ENCODE measurements at places on chromosomes 7 and 10. TPM values are rescaled to one million over a fixed set of nuclear protein-coding genes. Genes with fewer than 3 reads are reported as not detected.
A peak's percentile ranks its signal among the peaks of the same experiment; 100 is the strongest.

DNA sequence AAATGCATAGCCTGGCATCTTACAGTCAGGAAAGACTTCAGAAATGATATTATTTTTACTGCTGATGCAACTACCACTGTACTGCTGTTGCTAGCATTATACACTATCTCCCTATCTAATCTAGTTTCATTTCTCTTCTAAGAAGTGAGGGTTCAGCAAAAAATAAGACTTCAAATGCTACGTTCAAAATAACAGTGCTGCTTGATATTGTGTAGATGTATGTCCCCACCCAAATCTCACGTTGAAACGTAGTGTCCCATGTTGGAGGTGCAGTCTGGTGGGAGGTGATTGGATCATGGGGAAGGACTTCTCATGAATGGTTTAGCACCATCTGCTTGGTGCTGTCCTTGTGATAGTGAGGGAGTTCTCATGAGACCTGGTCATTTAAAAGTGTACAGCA lies 129.4 kb downstream of the ANK3 start:
- no peak for DNase-seq

DNA sequence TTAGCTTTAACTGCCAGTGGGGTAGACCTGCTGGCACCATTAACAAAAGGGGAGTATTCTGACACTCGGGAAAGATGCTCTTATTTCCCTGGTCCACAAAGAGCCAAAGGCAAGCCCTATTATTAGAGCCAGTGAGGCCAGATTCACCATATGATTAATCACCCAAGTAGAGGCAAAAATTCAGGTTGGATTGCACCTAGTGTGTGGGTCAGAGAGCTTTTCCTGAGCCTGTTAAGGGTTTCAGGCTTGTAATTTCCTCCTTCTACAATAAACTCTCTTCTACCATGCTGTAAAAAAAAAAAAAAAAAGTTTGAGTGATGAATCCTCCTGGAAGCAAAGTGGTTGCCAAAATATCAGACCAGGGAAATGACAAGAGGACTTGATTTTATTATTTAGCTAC lies 163.5 kb downstream of the MBL2 start:
- no peak for DNase-seq

DNA sequence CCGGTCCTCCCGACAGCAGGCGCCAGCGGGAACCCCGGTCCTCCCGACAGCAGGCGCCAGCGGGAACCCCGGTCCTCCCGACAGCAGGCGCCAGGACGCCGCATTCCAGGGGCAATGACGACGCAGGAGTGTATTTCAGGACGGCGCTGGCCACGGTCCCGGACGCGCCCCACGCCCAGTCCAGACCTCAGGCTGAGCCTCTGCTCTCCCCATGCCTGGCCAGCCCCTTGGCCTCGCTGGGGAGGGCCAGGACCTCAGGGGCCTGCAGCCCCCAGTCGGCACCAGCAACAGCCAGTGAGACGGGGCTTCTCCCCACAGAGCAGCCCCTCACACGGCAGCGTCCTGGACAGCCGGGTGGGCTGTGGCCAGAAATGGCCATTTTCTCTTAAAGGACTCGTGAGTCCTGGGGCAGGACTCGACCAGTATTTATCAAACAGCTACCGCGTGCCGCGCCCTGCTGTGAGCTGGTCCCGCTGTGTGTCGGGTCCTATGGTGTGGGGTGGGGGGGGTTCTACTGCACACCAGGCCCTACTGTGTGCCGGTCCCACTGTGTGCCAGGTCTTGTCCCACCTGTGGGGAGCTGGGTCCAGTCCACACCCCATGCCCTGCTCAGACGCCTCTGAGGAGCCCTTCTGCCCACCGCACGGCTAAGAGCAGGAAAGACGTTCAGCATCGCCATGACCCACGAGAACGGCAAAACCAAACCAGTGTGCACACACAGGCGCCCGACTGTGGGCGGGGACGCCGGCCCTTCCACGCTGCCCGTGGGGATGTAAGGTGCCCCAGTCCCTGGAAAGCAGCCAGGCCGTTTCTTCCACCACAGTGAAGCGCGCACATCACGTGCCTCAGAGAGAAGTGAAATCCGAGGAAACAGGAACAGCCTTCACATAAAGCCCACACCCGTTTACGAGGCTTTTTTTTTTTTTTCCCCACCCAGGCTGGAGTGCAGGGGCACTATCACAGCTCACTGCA lies 33.3 kb downstream of the GET4 start:
- DNase-seq, result no peak

DNA sequence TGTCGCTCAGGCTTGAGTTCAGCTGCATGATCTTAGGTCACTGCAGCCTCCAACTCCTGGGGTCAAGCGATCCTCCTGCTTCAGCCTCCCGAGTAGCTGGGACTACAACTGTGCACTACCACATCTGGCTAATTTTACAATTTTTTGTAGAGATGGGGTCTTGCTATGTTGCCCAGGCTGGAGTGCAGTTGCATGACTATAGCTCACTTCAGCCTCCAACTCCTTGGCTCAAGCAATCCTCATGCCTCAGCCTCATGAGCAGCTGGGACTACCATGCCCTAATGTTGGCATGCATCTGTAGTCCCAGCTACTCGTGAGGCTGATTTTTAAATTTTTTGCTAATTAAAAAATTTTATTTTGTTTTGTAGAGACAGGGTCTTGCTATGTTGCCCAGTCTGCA lies 101.9 kb upstream of the NPTX2 start:
- no peak for DNase-seq

DNA sequence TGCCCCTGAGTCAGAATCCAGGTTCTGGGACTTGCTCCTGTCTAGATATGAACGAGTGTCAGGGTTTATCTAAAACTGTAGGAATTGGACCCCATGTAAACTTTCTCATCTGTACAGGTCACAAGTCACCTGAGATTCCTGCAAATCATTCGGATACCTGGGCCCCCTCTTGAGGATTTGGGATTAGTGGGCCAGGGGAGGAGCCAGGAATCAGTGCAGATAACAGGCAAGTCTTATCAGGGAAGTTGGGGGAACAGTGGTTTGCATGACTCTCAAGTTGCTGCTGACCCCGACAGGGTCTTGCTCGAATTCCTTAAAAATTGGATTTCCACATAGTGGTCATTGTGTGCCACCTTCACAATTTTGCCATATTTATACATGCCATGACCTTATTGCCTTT lies 188.4 kb upstream of the LYZL1 start:
- DNase-seq, result no peak

GRCh38 chr10:62903828-62904227 lies 87.7 kb upstream of the EGR2 start:
- DNase-seq, result no peak

DNA sequence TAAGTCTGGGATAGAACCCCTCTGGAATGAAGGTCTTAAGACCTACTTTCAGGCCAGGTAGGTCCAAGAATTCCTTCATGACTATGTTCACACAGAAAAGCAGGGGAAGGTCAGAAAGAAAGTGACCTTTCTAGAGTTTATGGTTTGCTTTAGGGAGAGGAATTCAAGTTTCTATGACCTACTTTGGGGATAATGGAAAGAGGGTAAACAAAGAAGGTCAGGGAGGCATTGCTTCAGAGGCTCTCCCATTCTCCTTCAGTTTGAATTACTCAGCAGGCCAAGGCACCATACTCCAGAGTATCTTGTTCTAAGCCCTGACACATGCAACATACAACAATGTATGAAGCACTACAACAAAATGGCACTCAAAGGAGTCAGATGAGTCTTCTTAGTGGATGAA lies 11.5 kb upstream of the MACC1 start:
- DNase-seq, result no peak

DNA sequence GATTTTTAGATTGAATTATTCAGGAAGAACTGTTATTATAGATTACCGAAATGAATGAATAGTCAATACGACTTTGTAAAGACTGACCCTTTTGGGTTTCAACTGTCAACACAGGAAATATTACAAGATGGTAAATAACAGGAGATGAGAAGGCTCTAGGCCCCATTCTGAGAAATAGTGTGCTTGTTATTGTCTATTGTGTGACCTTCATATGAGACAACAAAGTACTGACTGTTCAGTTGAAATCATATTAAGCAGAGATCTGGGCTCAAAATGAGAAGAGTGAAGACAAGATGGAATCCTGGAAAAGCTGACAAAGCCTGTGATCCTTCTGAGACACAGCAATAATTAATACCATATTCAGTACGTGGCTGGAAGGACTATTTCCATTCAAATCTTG lies 503.8 kb downstream of the INHBA start:
- DNase-seq, result no peak

DNA sequence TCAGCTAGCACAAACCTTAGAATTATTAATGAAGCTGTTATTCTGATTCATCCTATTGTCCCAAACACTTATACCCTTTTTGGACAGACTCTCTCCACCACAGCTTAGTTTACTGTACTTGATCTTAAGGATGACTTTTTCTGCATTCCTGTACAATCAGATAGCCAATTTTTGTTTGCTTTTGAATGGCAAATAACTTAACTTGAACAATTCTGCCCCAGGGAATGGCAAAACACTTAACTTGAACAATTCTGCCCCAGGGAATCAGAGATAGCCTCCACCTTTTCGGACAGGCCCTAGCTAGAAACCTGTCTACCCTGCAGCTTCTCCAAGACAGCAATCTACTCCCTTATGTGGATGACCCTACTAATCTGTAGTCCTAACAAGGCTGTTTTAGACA lies 668.0 kb upstream of the LRRTM3 start:
- DNase-seq, result no peak

GRCh38 chr7:151687523-151688235 lies 168.0 kb upstream of the RHEB start:
- DNase-seq, result peak; percentile 78

DNA sequence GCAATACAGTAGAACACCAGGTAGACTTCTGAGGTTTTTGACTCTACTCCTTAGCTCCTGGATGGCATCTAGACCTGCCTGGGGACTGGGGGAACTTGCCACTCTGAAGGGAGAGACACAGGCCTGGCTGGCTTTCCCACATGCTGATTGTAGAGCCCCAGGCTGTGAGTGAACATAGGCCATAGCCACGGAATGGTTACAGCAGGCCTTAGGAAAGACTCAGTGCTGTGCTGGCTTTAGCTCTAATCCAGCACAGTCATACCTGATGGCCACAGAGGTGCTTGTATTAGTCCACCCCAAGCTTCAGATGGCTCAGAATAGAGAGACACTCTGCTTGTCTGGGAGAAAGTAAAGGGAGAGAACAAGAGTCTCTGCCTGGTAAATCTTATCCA lies 35.0 kb upstream of the ARHGAP12 start:
- DNase-seq, result no peak

- no peak for DNase-seq
Measured at GRCh38 chr10:53331460-53331859, 558.9 kb upstream of the MBL2 start.

DNA sequence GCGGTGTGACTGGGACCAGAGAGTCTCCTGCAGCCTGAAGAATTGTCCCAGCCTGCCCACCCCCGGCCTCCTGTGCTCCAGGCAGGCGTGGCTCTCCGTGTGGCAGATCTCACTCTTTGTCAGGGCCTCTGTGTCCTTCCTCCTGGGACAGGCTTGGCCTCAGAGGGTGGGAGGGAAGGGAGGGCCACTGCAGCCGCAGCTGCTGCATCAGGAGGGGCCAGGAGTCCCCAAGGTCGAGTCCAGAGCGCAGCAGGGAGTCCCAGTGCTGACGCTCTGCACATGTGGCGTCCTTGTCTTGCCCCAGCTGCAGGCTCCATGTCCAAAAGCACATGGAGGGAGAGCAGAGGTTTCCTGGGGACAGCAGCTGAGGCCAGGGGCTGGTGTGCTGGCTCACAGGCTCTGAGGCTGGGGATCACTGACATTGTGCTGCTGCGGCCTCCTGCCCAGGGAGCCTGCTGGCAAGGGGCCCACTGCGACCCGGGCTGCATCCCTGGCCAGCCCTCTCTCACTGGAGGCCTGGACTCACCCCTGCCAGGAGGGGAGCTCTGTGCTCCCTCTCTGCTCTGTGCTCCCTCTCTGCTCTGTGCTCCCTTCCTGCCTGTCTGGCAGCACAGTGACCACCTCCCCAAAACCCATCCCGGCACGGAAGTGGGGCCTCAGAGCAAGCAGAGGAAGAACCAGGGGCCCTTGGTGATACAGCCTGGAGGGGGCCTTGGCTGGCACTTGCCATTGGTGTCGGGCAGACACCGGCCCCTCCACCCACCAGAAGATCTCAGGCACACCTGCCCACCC lies 114.6 kb upstream of the RET start:
- DNase-seq, result no peak

DNA sequence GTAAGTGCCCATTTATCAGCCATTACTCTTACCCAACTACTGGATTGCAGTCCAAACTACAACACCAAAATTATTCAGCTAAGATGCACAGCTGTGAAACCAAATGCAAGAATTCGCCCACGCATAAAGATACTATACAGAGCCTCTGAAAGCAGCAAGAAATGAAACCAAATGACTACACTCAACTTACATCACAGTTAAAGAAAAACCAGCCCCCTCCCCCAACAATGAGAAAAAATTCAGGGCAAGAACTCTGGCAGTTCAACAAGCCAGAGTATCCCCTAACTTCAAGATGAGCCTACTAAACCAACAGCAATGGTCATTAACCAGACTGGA lies 209.1 kb upstream of the VWC2 start:
- DNase-seq, result no peak

CALML3 gene
- not detected for polyA plus RNA-seq

IFIT1B gene
- polyA plus RNA-seq, result not detected

CYP3A7 gene
- polyA plus RNA-seq, result not detected

SLIT1 gene
- 0.02 TPM for polyA plus RNA-seq

RNF148 gene
- polyA plus RNA-seq, result not detected

FRMD4A gene
- polyA plus RNA-seq, result 31.6 TPM

WNT8B gene
- 0.04 TPM for polyA plus RNA-seq

HYAL4 gene
- polyA plus RNA-seq, result not detected

NKX2-3 gene
- not detected for polyA plus RNA-seq

CCDC172 gene
- polyA plus RNA-seq, result not detected

C10orf53 gene
- polyA plus RNA-seq, result not detected
